ENCODE measurements at places on chromosomes 5 and 9.
A peak's percentile ranks its signal among the peaks of the same experiment; 100 is the strongest.

- DNase-seq, result peak; percentile 81
Measured at GRCh38 chr9:136762915-136763648, 1.2 kb downstream of the LCN15 start.

DNA sequence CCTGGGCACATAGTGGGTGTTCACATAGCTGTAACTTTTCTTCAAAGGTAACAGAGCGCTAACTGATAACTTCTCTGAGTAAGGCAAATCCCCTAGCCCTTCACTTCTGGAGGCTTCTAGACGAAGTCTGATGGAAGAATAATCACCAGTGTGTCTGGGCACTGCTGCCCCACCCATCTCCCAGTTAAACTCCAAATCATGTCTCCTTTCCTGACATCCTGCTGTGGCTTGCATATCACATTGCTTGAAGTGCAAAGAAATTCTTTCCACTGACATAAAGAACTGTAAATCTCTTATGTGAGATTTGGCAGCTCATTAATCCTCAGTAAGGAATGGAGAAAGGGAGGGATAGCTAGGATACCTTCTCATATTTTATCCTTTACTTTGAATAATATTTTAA, 74.6 kb downstream of the MARCHF11 start:
- no peak for DNase-seq

DNA sequence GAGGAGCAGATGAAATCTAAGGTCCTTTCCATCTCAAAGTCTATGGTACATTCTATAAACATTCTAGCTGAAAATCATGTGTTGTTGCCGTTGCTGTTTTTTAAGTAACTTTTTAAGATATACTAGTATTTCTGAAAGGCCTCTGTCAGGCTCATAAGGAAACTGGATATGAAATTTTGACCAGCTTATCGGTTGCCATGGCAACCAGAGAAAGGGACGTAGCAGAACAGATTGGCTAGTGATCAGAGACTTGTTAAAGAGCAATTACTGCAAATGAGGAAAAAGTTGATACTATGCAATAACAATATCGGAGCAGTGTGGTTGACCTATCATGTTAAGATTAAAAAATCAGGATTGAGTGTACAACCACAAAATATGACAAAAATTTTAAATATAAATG, 57.0 kb upstream of the RNF180 start:
- DNase-seq, result no peak

DNA sequence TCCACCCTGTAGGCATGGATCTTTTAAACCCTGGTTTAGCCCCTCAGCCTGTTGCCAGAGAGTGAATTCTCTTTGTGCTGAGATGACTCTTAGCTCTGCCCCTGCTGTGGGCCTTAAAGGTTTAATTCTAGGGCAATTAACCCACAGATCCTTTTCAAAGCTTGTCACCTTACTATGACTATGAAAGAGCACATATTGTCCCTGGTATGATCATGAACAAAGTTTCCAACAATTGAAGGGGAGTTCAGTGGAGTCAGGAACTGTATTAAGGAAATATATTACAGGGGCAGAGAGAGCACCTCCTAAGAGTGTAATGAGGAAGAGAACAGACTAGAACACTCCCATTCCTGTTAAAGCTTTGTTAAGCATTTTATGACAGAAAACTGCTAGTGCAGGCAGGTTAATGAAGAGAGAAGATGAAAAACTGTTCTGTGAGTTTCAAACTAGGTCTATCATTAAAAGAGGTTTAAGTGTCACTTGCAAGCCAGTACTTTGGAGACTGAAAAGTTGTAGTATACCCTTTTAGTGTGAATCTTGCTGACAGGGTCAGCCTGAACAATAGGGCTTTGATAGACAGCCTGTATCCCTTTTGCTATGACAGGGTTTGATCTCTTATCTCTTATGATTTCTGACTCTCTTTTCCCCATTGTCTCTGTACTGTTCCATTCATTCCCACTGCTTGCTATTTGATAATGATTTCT, 104.2 kb upstream of the ELL2 start:
- no peak for DNase-seq

DNA sequence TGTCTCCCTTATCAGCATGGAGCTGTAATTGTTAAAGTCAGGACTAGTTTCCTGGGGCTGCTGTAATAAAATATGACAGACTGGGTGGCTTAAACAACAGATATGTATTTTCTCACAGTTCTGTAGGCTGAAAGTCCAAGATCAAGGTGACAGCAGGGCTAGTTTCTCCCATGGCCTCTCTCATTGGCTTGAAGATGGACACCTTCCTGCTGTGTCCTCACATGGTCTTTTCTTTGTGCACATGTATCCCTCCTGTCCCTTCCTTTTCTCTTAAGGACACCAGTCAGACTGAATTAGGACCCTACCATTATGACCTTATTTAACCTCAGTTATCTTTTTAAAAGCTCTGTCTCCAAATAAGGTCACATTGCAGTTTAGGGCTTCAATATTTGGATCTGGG, 700.5 kb upstream of the MEF2C start:
- DNase-seq, result no peak

GRCh38 chr5:4244306-4244705, 648.7 kb downstream of the IRX1 start:
- DNase-seq, result no peak

DNA sequence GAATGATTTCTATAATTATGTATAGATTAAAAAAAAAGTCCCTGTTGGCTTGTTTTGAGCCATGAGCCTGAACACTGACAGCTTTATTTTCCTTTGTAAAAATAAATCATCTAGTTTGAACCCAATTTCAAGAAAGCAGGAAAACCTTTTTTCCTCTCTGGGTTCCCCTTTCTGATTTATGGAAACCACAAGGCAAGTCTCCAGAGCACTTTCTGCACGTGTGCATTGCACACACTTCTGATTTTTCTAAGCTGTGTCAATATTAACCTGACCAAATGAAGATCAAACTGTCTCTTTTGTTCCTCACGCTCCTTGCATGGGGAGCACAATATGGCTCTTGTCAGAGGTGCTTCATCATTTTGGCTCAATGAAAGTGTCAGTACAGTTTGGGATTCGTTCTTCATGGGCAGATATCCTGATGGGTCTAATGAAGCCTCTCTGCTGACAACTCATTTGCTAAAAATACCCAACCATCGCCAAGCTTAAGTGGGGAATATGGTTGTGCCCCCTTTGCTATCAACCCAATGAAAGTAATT, 39.2 kb upstream of the PCA3 start:
- DNase-seq, result no peak

DNA sequence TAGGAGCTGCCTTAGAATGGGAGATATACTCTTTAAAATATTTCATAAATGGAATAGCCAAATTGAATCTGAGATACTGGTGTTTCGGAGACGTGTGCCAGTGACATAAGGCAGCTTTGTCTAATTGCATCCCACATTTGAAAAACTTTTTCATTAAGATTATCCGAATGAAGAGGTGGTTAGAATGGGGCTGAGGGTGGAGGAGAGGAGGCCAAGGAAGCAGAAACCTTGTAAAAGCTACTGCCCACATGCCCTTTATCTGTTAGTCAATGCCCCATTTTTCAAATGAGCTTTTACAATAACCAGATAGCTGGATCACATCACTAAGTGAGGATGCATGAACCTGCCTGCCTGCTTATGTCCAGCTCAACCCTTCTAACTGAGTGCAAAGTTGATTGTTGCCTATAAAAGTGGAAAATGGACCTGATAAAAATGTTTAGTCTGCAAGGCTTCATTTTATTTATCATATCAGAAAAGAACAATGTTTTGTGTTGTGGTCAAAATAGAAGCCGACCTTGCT, 34.8 kb downstream of the SNX24 start:
- DNase-seq, result no peak

DNA sequence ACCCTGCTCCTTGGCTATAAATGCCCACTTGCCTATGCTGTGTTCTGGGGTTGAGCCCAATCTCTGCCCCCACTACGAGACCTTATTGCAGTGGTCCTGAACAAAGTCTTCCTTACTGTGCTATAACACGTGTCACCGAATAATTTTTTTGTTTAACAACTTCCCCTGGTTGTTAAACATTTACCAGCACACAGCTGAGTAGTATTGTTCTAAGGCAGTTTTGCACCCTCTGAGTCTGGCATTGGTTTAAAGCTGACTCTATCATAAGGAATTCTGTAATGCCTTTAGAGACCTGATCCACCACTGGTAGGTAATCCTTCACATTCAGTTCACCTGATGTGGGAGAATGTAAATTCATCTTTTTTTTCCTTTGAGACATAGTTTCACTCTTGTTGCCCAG, 25.6 kb upstream of the ANKRD31 start:
- DNase-seq, result no peak

DNA sequence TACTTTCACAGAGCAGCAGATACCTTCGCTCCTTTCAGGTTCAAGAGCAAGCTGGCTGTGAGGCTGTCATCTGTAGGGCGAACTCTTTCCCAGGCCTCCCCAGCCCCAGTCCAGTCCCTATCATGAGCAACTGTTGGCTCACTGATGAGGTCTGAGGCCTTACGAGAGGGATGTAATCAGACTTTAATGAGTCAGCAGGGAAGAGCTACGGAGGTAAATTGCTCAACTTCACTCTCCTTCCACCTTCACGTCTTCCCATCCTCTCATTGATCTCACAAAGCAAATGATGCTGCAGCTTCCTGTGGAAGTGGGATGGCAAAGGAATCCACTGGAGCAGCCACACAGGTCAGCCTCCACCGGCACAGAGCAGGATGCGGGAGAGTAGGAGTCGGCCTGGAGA, 130.7 kb upstream of the TBCA start:
- DNase-seq, result no peak

- DNase-seq, result no peak
Measured at GRCh38 chr5:31186672-31187267, 6.7 kb upstream of the CDH6 start.

DNA sequence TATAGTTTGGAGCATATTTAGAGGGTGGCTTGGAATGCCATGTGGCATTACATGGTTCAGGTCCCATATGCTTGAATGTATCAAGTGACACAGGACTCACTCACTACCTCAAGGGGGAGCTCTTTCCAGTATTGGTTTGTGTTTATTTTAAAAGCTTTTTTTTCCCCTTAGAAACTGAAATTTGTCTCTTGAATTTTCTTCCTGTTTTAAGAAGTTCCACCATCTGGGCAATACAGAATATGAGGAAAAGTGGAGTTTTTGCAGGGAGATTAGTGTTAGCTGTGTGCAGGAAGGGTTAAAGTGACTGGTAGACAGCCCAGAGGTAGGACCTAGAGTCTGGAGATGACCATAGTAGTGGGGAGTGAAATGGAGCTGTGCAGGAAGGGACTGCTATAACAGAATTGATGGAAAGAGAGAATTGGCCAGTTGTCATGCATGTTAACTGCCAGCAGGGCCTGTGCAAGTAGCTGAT, 36.6 kb downstream of the CTNNA1 start:
- DNase-seq, result peak; percentile 65

DNA sequence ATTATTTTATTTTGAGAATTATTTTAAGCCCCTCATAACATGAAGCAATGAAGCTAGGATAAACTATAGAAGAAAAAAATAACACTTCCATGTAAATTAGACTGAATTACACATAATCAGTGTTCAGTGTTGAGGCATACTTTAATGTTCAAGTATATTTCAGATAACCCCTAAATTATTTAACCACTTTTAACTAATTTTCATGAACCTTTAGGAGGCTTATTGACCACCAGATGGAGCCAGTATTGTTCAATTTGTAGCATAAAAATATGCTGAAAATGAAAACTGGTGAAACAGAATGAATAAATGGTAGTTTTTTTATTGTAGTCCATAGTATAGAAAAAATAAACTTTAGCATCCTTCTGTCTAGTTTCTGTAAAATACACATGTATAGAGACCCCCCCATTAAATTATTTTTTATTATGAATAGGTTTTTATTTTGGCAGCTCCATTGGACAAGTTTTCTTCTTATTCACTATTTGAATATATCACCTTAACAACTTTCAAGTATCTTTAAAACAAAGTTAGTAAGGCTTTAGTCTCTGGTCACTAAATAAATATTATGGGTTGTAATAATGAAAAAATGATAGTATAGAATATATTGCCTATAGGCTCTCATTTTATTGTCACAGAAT, 190.1 kb downstream of the CWC27 start:
- DNase-seq, result peak; percentile 10

DNA sequence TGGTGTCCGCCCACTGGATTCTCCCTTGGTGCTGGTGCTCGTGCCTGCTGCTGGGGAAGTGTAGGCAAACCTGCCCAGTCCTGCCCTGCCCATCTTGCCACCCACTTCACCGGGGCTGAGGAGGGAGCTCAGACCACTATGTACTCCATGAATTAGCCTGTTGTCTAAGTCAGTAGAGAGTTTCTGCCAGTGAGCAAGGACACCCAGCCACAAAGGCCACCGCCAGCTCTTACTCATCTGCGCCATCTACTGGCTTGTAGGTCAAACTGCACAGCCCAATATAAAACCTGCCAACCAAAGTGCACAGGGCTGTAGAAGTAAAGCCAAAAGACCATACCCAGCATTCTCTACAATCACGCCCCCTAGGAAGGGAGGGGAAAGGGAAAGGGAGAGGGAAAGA, 102.3 kb downstream of the GLIS3 start:
- peak; percentile 18 for DNase-seq

- no peak for DNase-seq
Measured at GRCh38 chr5:146947181-146947941, 68.8 kb upstream of the PPP2R2B start.

DNA sequence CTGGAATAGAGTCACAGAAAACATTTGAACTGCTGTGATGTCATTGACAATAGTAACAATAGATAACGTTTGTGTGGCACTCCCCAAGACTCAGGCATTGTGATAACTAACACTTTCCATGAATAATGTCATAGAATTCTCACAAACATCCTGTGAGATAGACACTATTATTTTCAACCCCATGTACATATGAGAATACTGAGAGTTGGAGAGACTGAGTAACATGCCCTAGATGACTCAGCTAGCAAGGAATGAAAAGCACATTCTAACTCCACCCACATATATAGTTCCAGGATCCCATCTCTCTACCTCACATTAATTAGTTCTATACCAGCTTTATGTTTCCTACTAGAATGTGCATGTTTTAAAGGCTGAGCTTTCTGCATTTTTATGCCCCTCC, 71.4 kb downstream of the ASTN2 start:
- DNase-seq, result no peak

DNA sequence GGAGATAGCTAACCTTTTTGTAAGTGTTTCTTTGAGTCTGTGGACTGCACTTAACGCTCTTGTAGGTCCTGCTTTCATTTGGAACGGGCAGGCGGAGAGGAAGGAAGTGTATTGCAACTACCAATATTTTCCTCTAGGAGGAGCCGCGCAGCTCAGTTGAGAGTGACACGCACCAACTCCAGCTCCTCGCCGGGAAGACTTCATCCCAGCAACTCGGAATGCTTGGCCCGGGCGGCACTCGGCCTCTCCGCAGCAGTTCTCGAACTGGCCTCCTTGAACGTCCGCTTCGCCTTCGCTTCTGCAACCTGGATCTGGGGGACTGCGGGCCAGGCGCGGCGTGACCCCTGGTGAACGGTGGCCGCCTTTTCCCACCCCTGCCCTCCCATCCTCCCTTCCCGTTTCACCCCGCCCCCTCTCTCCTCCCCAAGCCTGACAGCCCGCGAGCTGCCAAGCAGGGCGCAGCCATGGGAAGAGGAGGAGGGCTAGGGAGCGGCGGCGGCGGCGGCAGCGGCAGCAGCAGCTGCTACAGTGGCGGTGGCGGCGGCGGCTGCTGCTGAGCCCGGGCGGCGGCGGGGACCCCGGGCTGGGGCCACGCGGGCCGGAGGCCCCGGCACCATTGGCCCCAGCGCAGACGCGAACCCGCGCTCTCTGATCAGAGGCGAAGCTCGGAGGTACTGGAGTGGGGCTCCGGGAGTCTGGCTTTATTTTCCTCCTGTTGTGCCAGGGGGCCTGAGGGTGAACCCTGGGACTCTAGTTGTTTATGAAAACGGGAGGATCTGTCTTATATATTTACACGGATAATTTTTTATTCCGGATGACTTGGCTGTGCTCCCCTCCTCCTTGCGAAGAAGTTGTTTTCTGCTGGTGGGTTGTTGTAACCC, at the start of gene GHR:
Gene GHR, plus strand, starts transcription at position 155 of the 881 bp plus-strand sequence. CDS start 142,436 bp downstream, outside the sequence.
- peak; percentile 67 for DNase-seq

All from GM20000 (cell line).